ENCODE measurements at places on chromosomes 1 and 21.

DNA sequence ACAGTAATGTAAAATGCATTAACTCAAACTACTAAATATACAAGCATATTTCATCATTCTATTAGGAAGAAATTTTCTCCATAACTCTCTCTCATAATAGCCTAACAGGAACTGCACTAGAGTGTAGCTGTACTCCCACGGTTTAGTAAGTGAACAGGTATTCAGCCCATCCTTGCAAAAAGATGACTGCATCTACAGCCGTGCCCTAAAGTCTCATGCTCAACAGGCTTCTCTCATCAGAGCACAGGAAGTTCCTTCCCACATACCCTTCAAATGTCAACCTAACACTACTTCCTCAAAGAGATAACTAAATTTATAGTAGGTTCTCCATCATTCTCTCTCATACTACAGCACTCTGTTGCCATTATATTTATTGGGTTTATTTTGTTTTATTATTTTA is 251.6 kb downstream of the AKT3 start:
- peak; percentile 33 for DNase-seq

DNA sequence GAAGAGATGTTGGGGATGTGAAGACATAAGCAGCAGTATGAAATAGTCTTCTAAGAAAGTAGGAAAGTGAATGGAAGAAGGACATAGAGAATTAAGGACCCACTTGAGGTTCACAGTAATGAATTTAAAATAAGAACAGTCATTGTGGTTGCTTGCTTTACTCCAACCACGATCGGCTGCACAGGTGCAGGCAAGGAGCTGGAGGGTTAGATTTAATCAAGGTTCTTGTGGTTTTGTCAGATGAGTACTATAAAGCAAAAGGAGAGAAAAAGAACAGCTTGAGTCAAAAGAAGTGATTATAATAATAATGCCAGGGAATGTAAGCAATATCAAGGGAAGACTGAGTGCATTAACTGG is 46.1 kb upstream of the RBM34 start:
- DNase-seq, result peak; percentile 27

DNA sequence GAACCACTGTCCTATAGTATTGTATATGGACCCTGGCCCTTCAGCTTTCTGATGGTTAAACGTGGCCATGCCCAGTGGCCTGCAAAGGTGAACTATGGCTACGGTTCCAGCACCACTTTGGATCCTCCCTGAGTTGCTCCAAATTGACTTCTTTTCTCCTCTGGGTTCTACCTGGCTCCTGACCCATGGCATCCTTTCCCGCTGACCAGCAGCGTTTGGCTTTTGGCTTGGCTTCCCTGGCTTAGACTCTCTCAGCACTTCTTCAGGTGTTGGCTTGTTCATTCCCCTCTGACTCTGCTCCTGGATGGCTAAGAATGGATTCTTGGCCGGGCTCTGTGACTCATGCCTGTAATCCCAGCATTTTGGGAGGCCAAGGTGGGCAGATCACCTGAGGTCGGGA is 152.9 kb downstream of the CNIH3 start:
- DNase-seq, result no peak

DNA sequence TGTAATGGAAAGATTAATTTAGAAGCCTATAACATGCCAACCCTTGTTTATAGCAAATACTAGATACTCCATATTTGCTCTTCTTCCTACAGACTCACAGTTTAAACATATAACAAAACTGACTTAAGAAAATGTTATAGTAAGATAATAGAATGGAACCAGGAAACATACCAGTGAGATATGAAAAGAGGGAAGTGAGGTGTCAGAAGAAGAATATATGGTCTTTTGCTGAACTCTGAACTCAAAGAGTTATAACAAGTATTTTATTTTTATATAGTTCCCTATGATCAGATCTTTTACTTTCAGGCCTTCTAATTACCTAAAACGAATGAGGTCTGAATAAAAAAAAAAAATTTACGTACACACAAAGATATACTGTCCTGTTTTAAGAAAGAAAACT is 20.9 kb downstream of the TMED5 start:
- DNase-seq, result no peak

DNA sequence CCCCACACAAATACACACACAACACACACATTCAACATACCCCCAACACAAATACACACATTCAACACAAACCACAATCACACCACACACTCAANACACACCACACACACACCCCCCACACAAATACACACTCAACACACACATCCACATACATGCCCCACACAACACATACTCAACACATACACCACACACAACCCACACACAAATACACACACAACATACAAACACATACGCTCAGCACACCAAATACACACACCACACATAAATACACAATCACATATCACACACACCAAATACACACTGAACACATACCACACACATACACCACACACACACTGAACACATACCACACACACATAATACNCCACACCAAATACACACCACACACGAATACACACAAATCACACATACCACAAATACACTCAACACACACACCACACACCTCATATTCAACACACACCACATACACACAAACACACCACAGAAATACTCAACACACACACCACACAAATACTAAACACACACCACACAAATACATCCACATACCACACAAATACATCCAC is 48.9 kb downstream of the PRDM15 start:
- no peak for DNase-seq

GRCh38 chr1:107414550-107414949 is 273.7 kb downstream of the NTNG1 start:
- DNase-seq, result no peak

GRCh38 chr1:2041305-2041704 is 8.9 kb upstream of the PRKCZ start:
- DNase-seq, result no peak

- DNase-seq, result no peak
These were observed 35.7 kb upstream of the CNN3 start for GRCh38 chr1:94962409-94963265.

DNA sequence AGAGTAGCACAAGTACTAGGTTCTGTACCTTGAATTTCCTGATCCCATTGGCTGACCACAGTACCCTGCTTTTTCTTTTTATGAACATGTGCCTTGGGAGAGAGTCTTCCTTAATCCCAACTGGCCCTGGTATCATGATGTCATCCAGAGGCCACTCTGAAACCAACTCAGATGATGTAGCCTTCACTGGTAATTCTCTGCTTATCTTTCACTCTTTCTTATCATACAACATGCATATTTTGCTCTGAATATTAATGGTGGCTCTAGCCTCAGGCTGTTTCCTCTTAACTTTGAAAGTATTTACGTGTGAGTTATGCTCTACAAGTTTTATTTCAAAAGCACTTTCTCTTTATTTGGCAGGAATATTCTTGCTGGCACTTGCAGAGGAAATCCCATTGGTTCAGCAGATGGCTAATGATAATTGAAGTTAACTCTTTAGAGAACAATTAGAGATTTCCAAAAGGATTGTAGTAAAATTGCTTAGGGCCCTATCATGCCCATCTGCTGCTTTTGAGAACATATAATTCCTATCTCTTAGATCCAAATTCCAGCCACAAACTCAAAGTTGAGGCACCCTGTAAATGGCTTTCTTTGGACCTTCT is 86.1 kb downstream of the PTGER3 start:
- no peak for DNase-seq

DNA sequence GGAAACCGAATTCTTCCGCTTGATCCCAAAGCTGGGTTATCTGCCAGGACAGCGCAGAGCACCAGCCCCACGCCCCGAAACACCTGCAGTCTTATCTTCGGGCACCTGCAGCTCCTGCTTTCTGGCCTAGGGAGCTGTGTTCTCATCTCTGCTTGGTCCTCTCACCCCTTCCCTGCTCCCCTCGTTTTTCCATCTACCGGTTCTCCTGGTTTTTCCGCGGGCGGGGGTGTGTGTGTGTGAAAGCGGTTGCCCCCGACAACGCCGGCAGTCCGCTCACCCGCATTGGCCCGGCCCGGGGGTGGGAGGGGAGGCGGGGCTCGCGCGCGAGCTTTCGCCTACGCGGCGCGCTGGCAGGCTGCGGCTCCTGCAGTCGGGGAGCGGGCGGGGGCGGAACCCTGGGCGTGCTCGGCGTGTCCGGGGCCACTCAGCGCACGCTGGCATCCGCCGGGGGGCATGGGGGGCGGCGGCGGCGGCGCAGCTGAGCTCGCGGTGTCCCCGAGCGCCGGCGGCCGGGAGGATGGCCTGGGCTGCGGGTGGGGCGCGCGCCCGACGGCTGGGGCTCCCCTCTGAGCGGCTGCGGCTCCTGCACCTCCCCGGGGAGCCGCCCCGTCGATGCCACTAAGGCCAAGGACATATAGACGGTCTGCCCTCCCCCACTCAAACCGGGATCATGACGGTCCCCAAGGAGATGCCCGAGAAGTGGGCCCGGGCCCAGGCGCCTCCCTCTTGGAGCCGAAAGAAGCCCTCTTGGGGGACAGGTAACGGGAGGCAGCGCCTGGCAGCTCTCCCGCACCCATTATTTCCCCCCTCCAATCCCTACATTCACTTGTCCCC is 3.2 kb downstream of the ATP8B2 start:
- DNase-seq, result peak; percentile 93

GRCh38 chr1:172515927-172516326 is 17.0 kb upstream of the SUCO start:
- DNase-seq, result no peak

- no peak for DNase-seq
These were observed 1.8 kb downstream of the RHOC start for GRCh38 chr1:112704934-112705627.

GRCh38 chr1:9615316-9616063 is 26.8 kb downstream of the TMEM201 start:
- DNase-seq, result peak; percentile 57

GRCh38 chr1:200524092-200524491 is 96.5 kb downstream of the KIF14 start:
- no peak for DNase-seq

- no peak for DNase-seq
These were observed 157.6 kb downstream of the PGBD5 start for GRCh38 chr1:230268371-230269170.

GRCh38 chr1:112320058-112320457 is 76.0 kb upstream of the CTTNBP2NL start:
- DNase-seq, result no peak

GRCh38 chr1:18978706-18979105 is 22.2 kb upstream of the IFFO2 start:
- no peak for DNase-seq

- DNase-seq, result no peak
These were observed 709 bp upstream of the FBXO42 start for GRCh38 chr1:16352842-16353535.

GRCh38 chr1:219880765-219881457 is 47.4 kb downstream of the SLC30A10 start:
- no peak for DNase-seq

GRCh38 chr1:236677641-236678235 is 8.6 kb upstream of the ACTN2 start:
- DNase-seq, result no peak

DNA sequence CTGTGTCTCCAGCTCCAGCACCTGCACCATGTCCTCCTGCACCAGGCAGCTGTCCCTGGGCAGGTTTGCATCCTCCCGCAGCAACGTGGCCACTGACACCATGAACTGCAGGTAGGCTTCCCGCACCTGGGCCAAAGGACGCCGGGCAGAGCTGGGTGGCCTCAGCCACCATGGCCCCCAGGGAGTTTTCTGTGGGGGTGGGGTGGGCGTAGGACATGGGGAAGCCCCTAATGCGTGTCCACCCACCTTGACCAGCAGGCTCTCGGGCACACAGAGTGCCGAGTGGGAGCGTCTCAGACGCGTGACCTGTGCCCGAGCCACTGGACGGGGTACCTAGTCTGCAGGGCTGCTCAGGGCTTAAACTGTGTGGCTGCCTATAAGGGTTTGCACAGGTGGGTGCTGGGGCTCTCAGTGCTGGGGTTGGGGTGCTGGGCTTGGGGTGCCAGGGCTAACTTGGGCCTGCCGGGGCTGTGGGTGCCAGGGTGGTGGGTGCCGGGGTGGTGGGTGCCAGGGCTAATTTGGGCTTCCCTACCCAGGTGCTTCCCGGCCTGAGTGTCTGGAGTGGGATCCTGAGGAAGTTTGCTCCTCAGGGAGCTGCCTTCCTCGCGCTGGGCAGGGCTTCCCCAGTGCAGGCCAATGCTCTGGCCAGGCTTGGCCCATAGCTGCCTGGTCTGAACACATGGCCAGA is 17.7 kb downstream of the PRXL2B start:
- DNase-seq, result no peak

- DNase-seq, result no peak
These were observed 161.5 kb downstream of the GRIK3 start for GRCh38 chr1:36872858-36873257.

- no peak for DNase-seq
These were observed 180.8 kb downstream of the NPHP4 start for GRCh38 chr1:5811419-5811818.

DNA sequence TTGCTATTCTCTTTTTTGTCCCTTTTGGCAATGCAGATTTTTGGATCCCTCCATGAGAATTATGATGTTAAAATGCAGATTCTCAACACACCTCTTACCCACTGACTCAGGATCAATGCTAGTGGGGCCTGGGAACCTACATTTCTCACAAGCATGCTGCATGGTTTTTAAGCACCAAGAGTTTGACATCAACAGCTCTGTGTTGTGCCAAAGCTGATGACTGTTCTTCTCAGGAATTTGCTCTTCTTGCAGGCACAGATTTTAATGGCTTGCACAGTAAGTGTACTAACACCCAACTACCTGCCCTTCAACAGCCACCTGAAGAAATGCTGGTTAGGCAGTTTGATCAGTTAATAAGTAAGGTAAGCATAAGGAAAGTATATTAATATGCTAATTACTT is 468.7 kb downstream of the PTBP2 start:
- DNase-seq, result no peak

DNA sequence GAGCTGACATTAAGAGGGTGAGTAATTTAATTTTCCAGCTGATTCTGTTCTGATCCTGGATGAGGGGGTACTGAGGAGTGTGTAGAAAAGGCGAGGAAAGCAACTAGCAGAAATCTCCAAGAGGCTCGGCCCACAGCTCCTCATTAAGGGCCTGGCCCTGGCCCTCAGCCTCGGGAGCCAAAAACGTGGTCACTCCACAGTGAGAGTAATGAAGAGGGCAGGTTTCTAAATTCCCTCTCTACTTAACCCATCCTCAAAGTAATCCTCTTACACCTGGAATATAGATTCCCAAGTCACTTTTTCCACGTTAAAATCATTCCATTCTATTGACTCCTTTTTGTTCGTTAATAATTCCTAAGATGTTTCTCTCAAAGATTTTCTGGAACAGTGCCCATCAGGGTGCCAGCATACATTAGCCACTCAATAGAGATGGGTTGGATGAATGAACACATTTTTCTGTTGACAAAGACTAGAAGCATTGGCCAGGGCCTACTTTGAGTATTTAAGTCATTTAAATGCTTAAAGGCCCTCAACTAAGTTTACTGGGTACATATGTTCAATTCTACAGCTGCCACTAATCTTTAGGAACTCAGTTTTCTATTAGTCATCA is 1.1 kb upstream of the COL11A1 start:
- DNase-seq, result no peak

- no peak for DNase-seq
These were observed 3.4 kb downstream of the LACTBL1 start for GRCh38 chr1:22969304-22969709.

- peak; percentile 64 for DNase-seq
These were observed 5.9 kb upstream of the FNDC5 start for GRCh38 chr1:32876341-32877210.

DNA sequence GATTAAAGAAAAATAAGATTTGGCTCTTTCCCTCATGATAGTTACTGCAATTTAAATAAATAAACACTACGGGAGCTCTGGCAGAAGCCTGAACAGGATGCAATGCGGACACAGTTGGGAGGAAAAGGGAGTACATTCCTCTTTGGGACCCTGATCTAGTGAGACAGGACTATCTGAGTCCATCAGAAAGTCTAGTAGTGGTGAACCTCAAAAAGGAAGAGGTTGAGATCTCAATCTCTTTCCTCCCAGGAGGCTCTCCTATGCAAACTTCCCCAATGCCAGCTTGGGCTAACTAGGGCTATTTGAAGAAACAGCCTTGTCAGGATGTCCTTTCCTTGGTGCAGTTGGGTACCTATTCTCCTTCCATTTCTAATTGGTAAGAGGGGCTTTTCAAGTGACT is 4.9 kb upstream of the ABCD3 start:
- no peak for DNase-seq

All from activated CD8-positive, alpha-beta memory T cell treated with anti-CD3 and anti-CD28 coated beads, Interleukin-2, amount 50 U/mL, for 4 hours (primary cell).